ENCODE measurements at places on chromosomes 2 and 18.

- no peak for DNase-seq
Measured at GRCh38 chr2:168851674-168852320, 38.4 kb downstream of the SPC25 start.

- no peak for DNase-seq
Measured at GRCh38 chr2:240642806-240643092, 17.5 kb downstream of the GPR35 start.

DNA sequence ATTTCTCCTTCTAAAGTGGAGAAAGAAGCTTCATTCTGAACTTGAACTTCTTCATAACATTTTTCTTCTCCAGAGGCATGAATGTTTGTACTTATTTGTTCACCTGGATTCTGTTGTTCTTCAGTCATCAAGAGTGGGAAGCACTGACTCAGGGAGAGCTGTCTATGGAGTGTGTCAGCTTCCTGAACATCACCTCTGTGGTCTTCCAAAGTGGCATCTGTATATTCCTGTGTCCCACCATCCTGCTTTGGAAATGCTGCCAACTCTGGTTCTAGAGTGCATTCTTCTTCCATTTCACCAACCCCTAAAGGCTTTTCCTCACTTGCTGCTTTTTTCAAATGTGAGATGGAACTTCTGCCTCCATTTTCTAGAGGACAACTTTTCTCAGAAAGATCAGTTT, 59.5 kb downstream of the TTN start:
- DNase-seq = no peak

GRCh38 chr2:221485503-221485870, 86.6 kb downstream of the EPHA4 start:
- DNase-seq = no peak

DNA sequence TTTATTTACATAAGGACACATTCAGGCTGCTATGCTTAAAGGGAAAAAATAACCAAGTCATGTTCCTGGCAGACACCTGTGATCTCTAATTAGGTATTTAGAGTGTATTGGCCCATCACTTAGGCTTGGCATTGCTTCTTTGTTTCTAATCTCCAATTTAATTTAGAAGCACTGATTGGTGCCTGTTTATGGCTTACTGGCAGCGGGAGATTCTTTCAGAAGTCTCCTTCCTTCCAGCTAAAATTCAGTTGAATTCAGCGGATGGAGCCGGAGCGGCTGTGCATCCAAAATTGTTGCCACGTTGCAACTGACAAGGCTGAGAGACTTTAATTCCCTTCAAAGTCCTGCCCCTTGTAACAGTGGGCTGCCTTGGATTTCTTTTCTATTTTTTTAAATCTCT, 66.5 kb downstream of the VWA3B start:
- no peak for DNase-seq

DNA sequence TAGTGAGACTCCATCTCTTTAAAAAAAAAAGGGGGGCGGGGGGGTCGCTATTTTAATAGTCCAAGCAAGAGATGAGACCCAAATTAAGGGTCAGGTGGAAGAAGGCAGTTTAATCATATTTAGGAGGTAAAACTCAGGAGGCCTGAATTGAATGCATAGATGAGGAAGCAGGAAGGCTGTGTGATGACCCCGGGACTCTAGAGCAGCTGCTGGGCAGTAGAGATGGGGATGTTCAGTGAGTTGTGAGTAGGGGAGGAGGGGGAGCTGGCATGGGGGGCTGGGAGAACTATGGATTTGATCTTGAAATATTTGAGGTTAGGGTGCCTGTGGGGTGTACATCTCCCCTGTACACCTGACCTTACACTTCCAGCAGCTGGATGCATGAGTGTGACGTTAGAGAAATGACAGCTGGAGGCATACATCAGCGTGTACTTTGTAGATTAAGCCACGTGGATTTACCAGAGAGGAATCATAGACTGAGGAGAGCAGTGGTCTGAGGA, 41.0 kb downstream of the GALM start:
- DNase-seq = no peak

Data from stimulated activated CD4-positive, alpha-beta T cell treated with anti-CD3 and anti-CD28 coated beads, Interleukin-2, amount 100 ng/mL, for 4 hours (primary cell).